ENCODE measurements at places on chromosomes 16 and 17.

- DNase-seq, result no peak
Observed at GRCh38 chr16:66581246-66581952, 2.1 kb downstream of the CMTM2 start.

DNA sequence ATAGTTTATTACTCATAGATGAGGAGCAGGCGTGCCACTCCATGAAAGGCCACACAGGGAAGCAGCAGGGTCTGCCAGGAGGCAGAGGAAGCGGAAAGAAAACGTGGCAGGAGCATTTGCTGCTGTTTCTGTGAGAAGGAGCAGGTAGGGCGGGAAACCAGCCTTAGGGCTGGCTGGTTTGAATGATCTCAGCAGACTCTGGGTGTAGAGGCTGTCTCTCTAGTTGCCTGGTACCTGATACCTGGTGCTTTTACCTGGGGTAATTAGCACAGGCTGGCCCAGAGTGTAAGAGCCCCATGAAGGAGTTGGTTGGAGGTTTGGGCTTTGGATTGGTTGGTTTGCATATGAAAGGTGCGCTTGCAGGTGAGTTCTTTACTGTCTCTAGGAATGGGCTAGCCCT, 205.0 kb upstream of the CACNG3 start:
- DNase-seq, result no peak

DNA sequence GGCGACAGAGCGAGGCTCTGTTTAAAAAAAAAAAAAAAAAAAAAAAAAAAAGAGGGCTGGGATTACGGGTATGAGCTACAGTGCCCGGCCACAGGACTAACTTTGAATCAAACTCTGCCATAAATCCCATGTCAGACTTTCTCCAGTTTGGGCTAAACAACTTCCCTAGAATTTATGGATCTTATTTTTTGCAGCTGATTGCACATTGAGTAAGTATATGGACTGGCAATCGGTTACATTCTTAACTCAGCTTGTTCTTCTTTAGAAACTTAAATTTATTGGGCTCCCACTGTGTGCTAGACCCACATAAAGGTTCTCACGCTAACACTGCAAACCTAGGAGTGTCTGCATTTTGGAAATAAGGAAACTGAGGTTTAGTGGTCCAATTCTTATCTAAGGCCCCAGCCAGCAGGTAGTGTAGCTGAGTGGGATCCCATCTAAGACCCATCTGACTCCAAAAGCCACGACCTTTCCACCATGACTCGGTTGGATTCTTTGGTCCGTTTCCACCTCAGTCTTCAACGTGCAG, 718 bp upstream of the CBFB start:
- DNase-seq, result no peak

- no peak for DNase-seq
Observed at GRCh38 chr16:787978-788398, at the start of gene RPUSD1. Gene RPUSD1, minus strand, starts transcription at chr16:788381. Its CDS starts 644 bp downstream, at chr16:787737.

- no peak for DNase-seq
Observed at GRCh38 chr17:3889325-3890012, 3.4 kb downstream of the CAMKK1 start.

GRCh38 chr17:17067257-17067656, 25.0 kb downstream of the MPRIP start:
- DNase-seq, result no peak

DNA sequence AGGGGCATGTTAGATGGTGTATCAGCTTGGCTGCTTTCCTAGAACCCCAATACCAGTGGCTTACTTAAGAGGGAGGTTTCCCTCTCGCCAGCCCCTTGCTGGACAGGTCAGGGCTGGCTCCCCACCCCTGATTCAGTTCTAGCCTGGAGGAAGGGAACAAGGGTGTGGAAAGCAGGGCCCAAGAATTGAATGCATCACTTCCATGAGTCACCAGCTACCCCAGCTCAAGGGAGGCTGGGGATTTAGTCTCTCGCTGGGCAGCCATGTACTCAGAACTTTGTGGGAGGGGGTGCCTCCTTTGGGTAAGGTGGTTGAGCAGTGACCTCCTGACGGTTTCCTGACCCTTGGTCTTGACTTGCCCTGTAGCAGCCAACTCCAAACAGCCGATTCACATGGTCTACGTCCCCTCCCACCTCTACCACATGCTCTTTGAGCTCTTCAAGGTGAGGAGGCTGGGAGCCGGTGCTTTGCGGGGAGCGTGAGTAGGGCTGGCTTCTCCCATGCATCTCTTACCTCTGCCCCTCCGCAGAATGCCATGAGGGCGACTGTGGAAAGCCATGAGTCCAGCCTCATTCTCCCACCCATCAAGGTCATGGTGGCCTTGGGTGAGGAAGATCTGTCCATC, 12.8 kb downstream of the PDK2 start:
- DNase-seq, result no peak

DNA sequence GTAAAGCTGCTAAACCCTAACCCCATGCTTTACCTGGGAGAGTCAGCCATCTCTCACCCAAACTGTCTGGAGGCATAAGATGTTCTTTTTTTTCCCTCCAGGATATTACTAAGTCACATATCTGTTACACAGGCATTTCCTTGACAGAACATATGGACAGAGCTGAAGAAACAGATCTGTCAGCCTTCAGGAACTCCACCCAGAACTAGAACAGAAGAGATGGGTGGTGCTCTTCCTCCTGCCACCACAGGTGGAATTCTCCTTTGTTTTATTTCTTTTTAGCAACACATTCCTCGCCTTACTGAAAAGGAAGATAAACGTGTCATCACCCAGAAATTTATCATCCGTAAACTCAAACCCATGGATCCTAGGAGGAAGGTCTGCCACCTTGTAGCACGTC, 8.8 kb downstream of the MYCBPAP start:
- DNase-seq, result no peak

GRCh38 chr16:64409783-64410210, 712.1 kb downstream of the CDH11 start:
- no peak for DNase-seq

- DNase-seq, result no peak
Observed at GRCh38 chr17:1643293-1643998, 2.1 kb downstream of the SCARF1 start.

DNA sequence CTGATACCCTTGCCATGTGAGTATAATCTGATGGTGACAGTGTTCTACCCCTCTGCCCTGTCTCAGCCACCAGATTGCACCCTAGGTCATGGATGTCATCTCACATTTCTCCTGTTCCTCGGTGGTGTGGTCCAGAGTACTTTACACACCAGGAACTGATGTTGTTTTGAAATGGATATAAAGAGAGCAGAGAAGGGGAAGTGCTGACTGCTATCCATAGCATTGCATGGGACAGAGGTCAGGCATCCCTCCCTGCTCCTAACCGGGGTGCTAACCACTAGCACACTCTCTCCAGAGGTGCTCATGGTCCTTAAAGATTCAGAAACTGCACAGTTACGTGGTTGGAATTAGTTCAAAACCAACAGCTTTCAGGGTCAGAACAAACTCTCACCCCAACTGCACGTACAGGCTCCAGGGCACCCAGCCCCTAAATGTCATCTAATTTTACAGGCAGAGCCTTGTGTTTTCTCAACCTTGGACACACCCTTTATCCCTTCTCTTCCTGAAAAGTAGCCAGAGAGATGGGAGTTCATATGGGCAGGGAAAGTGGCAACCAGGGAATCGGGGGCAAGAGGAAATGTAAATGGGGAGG, 16.3 kb downstream of the TTLL6 start:
- DNase-seq, result no peak

DNA sequence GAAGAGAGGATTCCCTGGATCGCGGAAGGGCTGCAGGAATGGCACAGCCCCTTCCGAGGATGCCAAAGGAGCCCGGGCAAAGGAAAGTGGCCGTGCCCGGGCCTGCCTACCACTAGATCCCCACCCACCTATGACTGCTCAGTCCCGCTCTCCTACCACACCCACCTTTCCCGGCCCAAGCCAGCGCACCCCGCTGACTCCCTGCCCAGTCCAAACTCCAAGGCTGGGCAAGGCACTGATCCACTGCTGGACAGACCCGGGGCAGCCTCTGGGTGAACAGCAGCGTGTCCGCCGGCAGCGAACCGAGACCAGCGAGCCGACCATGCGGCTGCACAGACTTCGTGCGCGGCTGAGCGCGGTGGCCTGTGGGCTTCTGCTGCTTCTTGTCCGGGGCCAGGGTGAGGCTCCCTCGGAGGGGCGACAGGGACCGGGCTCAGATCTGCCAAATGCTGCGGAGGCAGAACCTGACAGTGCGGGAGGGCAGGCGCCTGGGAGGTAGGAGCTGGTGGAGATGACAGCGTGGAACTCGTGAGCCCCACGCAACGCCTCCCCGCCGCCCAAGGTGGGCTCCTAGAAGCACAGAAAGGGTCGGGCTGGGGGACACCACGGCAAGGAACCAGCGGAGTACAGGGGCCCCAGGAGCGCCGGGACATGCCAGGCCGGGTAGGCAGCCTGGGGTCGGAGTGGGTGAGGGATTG, at the start of gene CES2:
Gene CES2 (plus strand): TSS at position 203 of the 698 bp plus-strand sequence. CDS start 120 bp downstream, at position 323.
- DNase-seq, result no peak

GRCh38 chr16:74449470-74449869, 28.2 kb upstream of the CLEC18B start:
- DNase-seq, result no peak

GRCh38 chr16:30418350-30419181, 11.2 kb downstream of the ZNF771 start:
- no peak for DNase-seq

Measured in NCI-H446 (cell line).